ENCODE measurements at places on chromosomes 4 and X. TPM values are rescaled to one million over a fixed set of nuclear protein-coding genes. Genes with fewer than 3 reads are reported as not detected.

Gene ANOS1
- not detected for total RNA-seq

Gene RGN
- total RNA-seq = not detected

DNA sequence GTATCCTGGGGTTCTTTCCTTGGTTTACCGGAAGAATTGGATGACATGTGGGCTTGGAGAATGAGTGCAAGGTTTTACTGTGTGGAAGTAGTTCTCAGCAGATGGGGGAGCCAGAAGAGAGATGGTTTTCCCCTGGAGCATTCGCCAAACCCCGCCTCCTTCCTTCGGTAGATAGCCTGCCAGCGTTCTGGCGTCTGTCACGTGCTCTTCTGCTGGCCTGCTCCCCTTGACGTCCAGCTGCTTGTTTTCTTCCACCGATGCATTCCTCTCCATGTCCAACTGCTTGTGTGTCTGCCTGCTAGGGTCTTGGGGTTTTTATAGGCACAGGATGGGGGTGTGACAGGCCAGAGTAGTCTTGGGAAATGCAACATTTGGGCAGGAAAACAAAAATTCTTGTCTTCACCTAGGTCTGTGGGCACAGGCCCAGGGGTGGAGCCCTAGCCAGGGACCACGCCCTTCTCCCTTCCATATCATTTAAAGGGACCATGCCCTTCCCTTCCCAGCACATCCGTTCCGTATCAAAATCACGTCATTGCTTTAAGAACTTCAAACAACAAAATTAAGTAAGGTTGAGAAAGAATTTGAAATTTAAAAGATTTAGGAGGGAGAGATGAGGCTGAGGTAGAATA is 538.7 kb upstream of the SMIM31 start:
- ATAC-seq = no peak

- no peak for ATAC-seq
These were observed 76.3 kb downstream of the LCORL start for GRCh38 chr4:17945303-17945702.

- no peak for ATAC-seq
These were observed 40.3 kb downstream of the UCHL1 start for GRCh38 chr4:41296995-41297394.

GRCh38 chr4:178339769-178340168 is 897.5 kb upstream of the AGA start:
- no peak for ATAC-seq

DNA sequence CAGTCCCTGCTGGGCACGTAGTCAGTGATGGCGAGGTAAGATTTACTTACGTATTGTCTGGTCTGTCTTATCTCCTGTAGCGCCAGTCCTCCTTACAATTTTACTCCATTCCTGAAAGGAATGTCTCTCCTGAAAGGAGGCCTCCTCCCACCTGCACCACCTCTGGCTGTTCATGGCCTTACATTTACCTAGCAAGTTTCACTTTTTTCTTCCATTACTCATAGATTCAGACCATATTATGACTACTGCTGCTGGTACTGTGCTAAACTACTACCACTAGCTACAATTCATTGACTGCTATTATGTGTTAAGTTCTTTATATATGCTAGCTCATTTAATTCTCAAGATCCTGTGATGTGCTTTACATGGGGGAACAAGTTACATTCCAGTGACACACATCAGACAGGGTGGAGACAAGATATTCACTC is 189.9 kb downstream of the BMPR1B start:
- ATAC-seq = no peak

DNA sequence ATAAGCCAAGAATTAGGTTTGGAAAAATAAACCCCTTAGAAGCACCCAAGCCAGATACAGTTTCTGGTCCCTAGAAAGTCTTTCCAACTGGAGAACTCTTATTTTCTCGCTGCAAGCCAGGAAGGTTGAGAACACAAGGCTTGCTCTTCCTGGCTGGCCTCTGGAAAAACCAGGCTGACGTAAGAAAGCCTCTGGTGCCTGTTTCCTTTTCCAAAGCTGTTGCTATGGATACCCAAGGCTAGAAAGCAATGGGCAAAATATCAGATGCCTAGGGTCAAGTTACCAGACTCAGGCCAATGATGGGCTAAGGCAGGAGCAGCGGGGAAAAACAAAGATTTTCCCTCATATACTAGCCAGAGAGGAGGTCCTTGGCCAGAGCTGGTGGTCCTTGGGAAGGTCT is 281.6 kb downstream of the KLHL13 start:
- no peak for ATAC-seq

DNA sequence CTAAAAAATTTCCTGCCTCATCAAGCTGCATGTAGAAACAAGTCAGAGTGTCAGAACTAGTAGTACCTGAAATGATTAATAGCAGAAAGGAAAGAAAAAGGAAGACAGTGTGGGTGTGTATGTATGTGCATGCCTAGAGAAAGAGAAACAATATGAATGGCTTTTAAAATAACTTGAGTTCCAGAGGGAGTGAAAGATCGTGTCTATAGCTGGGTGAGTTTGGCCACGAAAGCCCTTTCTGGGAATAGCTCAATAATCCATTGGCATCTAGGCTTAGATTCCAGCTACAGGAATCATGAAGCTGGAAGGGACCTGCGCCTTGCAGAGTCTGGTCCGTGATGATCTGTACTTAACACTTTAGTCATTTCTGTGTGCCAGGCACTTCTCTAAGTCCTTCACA is 195.6 kb downstream of the RAPGEF2 start:
- peak; percentile 50 for ATAC-seq

GRCh38 chrX:101659601-101660063 is at the start of gene ARMCX2:
Gene ARMCX2 (minus strand): TSS chrX:101659850. CDS start chrX:101657588, 2,262 bp downstream.
- ATAC-seq = no peak
